ENCODE measurements at places on chromosomes 2 and 18. TPM values are rescaled to one million over a fixed set of nuclear protein-coding genes. Genes with fewer than 3 reads are reported as not detected.

Gene POTEC
- polyA plus RNA-seq = not detected

Gene DUSP2
- polyA plus RNA-seq = 2.6 TPM

Gene SERPINB11
- not detected for polyA plus RNA-seq

GRCh38 chr2:16150456-16151280 is 210.3 kb downstream of the MYCN start:
- no peak for DNase-seq

DNA sequence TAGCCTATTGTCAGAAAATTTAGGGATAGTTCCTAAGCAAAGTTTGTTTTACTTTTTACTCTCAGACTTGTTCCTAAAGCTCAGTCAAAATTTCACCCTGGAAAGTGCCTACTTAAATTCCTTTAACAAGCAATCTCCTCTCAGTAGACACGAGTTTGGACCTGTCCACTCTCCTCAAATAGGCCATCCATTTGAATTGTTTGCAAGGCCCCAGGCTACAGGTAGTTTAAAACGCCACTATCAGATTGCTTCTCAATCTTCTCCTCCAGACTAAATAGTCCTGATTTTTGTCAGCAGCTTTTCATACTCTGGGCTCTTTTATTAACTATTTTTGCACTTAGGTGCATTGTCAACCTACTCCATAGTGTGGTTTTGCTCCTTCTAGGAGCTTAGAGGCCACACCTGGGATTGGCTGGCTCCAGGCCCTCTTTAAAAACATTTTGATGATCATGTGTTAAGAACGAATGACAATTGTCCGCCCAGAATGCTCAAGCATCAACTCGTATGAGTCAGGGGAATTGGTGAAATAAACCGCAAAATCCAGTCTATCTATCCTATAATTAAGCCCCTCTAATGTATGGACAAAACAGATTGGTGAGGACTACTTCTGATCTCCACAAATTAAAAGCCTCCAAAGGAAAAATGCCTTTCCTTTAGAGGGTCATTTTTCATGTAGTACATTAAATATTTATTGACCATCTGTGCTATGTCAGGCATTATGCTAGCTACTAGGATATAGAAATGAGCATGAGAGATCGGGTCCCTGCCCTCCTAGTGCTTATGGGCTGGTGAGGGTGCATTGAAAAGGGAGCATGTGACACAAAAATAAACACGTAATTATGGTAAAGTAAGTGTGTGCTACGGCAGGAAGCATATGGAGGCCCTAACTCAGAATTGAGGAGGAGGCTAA is 333.8 kb upstream of the TNP1 start:
- no peak for DNase-seq

Gene TMEM247
- polyA plus RNA-seq = not detected

GRCh38 chr2:225017713-225018112 is 24.6 kb downstream of the DOCK10 start:
- DNase-seq = no peak

DNA sequence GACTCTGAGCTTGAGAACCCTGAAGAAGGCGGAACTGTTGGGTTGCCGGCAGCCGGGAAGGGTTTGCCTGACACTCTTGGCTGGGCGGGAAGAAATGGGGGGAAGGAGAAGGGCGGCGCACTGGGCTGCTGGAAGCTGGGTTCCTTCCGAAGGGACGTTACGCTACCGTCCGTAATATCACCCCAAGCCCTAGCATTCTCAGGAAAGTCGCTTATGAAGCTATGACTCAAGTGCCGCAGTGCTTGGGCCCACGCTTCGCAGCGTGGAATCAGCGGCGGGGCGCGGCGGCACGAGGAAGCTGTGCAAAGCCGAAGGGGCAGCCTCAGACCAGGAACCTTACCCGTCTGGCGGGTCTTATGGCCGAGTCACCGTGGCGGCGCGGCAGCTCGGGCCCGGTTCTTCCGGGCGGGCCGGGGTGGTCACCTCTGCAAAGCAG is 50.2 kb upstream of the SIGLEC15 start:
- DNase-seq = peak; percentile 72

DNA sequence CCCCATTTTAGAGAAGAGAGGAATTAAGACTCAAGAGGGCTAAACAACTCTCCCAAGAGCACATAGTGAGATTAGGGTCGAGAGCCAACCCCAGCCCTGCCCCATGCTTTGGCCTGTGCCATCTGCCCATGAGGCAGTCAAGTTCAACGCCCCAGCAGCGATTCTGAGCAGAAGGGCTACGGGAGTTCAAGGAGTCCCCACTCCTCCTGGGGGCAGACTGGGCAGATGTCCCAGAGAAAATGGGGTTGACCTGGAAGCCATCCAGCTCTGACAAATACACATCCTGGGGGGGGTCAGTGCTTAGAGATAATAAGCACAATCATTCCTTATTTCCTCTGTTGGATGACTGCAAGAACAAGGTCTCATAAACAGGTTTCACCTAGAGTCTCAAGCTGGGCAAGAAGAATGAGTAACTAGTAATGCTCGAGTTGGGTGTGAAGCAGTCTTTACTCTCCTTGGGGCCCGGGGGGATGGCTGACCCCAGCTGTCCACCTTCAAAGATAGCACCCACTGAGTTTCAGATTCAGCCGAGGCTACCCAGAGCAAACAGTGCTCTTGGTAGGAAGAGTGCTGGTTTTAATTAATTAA is 716.4 kb downstream of the RNF144A start:
- DNase-seq = no peak

- DNase-seq = no peak
These were observed 33.1 kb downstream of the RBFA start for GRCh38 chr18:80067321-80067720.

GRCh38 chr2:181393472-181393871 is 63.7 kb upstream of the ITGA4 start:
- DNase-seq = peak; percentile 18

DNA sequence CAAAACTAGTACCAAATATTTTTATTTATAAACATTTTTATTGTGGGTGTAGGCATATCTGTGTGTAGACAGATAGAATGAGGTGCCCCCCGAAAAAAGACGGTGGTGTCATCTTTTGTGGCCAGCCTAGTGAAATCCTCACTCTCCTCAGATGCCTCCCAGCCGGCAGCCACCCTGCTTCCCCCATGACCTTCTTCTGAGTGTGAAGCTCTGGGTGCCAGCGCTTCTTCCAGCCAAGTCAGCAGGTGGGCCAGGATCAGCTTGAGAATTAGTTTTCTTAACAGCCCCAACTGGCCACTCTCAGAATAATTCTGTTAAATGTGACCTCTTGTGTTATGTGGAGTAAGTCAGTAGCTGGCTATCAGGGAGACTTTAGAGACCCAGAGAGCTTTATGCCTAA is 229.6 kb upstream of the FOSL2 start:
- no peak for DNase-seq

- no peak for DNase-seq
These were observed at the start of gene OXER1 for GRCh38 chr2:42764096-42764495. OXER1 (minus strand) TSS chr2:42764135; CDS start chr2:42764062, 73 bp downstream.

- no peak for DNase-seq
These were observed 342.6 kb upstream of the FIGN start for GRCh38 chr2:164078421-164078820.

Gene HOXD10
- polyA plus RNA-seq = 0.06 TPM

- DNase-seq = no peak
These were observed 373.0 kb downstream of the ZEB2 start for GRCh38 chr2:144146876-144147275.

Gene IDH1
- polyA plus RNA-seq = 87.5 TPM

Gene NR4A2
- 1.8 TPM for polyA plus RNA-seq

Gene CFAP65
- 4.5 TPM for polyA plus RNA-seq

Gene G6PC2
- 0.09 TPM for polyA plus RNA-seq

- DNase-seq = no peak
These were observed 30.6 kb downstream of the ARMC9 start for GRCh38 chr2:231228974-231229529.

DNA sequence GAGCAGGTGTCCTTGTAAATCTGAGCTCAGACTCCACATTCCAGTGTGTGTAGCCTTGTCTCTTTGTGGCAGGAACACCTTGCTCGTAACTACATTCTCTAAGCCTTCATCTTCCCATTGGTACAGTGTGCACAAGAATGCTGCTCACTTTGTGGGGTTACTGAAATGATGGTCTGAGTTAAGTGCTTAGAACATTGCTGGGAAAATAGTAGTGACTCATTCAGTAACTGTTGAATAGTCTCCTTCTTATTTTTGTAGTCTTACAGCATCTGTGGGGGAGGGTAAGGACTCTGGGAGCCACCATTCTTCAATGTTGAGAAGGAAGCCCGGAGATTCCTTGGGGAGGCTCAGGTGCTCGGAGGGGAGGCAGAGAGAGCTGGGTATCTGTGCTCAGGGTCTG is 236.0 kb upstream of the HDAC4 start:
- DNase-seq = no peak

Gene LAMA1
- 9.7 TPM for polyA plus RNA-seq

GRCh38 chr18:11570769-11571412 is 38.5 kb upstream of the SLC35G4 start:
- DNase-seq = no peak

DNA sequence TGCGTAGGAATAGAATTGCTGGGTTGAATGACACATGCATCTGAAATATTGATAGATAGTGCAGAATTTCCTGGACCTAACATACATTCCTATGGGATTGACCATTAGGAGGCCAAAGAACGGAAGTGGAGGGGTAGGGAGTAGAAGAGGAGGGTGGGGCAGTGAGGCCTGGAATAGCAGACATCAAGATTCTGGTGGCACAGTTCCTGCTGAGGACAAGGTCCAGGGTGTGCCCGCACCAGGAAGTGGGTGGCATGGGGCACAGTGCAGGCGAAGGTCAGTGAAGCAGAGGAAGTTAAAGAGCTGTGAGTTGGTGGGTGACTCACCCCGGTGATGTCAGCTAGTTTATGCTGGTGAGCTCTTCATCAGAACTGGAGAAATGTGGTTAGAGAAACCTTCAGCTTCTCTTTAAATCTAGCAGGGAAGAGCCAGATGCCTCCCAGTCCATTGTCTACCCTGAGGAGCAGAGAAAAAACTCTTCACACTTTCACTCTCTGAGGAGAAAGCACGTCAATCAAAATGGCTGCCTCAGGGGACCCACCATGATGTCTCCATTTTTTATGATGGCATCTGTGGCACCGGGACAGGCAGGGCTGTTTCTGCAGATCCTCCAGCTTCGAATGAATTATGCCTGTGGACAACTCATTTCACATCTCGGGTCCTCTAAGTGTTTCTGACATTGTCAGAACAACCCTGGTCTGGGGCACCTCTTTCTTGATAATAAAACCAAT is 55.9 kb upstream of the CTLA4 start:
- DNase-seq = no peak

DNA sequence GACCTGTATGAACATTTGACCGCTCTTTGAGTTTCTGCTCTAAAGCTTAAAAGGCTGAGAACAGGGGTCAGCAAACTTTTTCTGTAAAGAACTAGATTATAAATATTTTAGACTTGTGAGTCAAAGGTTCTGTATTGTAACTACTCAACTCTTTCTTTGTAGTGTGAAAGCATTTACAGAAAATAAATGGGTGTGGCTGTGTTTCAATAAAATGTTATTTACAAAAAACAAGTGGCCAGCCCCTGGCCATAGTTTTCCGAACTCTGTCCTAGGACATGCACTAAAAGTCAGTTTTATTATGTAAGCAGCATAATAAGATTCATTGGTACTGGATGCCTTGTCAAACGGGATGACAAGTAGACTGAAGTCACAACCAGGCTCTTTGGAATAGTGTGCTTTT is 434.9 kb downstream of the ZEB2 start:
- no peak for DNase-seq

- no peak for DNase-seq
These were observed 55.0 kb downstream of the ODC1 start for GRCh38 chr2:10392951-10393639.

DNA sequence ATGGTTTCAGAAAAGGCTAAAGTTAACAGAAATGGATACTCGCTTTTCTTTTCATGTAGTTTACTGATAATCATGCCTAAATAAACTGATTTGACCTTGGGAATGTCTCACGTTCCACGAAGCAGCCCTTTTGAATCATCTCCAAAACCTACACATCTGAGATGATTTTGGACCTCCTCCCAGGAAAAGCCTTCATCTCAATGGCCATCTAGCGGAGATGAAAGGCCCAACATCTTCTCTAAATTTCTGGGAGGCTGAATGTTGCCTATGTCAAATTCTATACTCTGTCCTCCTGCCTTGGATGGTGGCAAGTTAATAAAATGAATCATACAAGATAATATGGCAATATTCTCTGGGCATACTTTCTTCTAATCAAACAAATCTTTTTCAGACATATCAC is 448.5 kb downstream of the ZEB2 start:
- DNase-seq = peak; percentile 78

DNA sequence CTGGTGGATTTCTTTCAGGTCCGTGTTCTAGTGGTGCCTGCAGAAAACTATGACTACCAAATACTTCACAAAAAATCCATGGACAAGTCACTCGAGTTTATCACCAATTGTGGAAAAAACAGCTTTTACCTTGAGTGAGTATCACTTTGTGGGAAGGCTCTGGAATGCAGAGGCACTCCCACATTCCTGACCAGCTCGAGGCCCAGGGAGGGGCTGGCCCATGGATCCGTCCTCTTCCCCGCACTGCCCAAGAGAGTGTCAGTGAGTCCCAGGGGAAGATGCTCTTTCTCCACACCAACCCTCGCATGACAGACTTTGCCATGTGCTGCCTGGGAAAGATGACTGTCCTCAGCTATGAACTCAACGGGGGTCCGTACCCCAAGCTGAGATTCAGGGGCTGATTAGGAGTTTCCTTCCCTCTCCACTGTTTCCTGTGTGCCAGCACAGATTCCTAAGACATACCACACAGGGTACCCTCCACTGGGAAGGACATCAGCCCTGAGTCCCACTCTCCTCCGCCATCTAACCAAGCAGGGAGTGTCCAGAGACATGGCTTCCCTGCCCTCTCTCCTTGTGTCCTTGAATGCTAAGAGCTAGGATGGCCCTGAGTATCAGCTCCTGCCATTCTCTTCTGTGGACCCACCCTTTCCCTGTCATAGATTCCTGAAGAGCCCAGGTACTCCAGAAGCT is 155.9 kb downstream of the LAMA3 start:
- no peak for DNase-seq

DNA sequence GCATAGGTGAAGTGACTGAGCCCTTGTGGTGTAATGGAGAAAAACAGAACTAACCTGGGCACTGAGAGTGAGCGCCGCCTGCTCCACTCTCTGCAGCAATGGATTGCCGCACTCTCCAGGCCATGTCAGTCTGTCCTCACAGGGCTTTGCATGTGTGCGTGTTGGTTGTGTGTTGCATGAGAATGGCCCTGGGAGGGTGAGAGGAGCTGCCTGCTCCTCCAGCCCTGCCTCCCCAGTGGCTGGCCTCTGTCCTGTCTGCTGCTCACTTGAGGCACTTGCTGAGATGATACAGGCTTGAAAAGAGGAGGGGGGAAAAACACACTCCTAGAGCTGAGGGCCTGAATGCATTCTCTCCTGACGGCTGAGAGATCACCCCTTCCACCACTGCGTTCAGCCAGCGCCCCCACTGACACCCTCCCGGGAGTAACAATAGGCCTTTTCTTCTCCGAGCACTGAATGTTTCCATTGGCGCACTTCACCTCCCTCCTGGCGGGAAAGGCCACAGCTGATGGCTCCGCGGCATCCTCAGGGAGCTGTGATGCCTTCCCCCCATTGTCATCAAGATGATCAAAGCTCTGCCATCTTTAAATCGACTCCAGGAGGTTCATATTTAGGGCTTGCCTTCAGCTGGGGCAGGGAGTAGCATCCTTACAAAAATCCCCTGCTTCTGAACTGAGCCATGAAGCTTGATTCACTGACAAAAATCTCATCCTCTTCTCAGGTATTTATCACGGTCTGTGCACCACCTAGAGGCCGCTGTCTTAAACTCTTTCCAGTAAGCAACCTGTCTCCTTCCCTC is 49.9 kb upstream of the DAPL1 start:
- peak; percentile 55 for DNase-seq
